ENCODE measurements at places on chromosomes 5 and 9. TPM values are rescaled to one million over a fixed set of nuclear protein-coding genes. Genes with fewer than 3 reads are reported as not detected.

Gene LHX3
- total RNA-seq = 1.3 TPM

Gene CAMK2A
- total RNA-seq = 1.0 TPM

Gene CDC20B
- not detected for total RNA-seq

Gene SURF4
- total RNA-seq = 204 TPM

Gene ANKS6
- 11.6 TPM for total RNA-seq

Gene STPG3
- total RNA-seq = not detected

Gene PAPPA
- total RNA-seq = 1.8 TPM

Gene AP3B1
- 33.1 TPM for total RNA-seq

Gene GRXCR2
- not detected for total RNA-seq

Gene SPATA31D4
- not detected for total RNA-seq

Gene CAVIN4
- total RNA-seq = 0.50 TPM

Gene NUTM2F
- not detected for total RNA-seq

Gene PCDHGA6
- 2.0 TPM for total RNA-seq

Gene TAL2
- not detected for total RNA-seq

Gene RGP1
- total RNA-seq = 19.4 TPM

Gene PITX1
- total RNA-seq = 50.6 TPM

Gene PRR16
- 3.5 TPM for total RNA-seq

Gene RPS23
- total RNA-seq = 1,357 TPM

Gene OR1Q1
- total RNA-seq = not detected
